Fibroblast of skin of abdomen (primary cell): ENCODE measurements at places on chromosomes 16 and 17.

GRCh38 chr17:4565209-4566141 is 5.1 kb upstream of the GGT6 start:
- peak; percentile 68 for DNase-seq

DNA sequence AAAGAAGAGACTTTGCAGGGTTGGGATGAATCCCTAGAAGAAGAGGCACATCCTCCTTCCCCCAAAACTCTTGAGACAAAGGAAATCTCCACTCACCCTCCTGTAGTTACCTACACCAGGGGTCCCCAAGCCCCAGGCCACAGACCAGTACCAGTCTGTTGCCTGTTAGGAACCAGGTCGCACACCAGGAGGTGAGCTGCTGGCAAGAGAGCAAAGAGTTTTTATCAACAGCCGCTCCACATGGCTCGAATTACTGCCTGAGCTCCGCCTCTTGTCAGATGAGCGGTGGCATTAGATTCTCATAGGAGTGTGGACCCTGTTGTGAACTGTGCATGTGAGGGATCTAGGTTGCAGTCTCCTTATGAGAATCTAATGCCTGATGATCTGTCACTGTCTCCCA is 98.9 kb downstream of the CCT6B start:
- no peak for DNase-seq

DNA sequence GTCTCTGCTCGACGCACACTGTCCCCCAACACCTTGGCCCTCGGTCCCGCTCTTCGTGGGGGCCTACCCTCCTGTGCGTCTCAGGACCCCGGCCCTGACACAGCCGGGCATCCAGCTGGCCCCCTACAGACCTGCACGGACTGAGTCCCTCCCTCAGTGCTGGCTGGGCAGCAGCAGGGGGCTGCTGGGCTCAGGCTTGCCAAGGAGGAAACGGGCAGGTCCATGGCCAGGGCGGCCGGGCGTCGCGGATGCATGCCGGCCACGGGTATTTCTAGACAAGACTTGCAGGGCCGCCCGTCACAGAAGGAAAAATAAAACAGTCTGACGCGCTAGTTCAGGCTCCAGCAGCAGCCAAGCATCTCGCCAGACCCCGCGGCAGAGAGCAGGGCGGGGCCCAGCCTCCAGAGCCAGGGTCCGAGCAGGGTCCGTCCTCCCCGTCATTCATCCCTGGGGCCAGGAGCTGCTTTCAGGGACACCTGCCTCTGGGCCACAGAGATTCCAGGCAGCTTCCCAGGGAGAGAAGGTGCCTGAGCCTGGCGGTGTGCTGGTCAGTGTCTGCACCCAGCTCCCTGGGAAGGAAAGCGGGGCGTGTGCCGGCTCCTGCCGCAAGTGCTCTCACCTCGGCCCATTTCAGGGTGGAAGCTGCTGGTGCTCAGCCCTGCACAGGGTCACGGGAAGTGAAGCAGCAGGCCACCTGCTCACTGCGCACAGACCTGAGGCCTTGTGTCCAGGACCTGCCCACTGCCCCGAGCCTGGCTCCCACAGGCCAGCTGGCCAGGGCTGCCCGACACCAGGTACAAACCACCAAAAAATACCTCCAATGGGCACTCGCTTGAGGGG is 7.2 kb upstream of the PVALEF start:
- no peak for DNase-seq

- no peak for DNase-seq
Observed at GRCh38 chr16:78659668-78660217, 560.3 kb downstream of the WWOX start.

GRCh38 chr17:79303641-79304205 is 229.1 kb downstream of the ENGASE start:
- no peak for DNase-seq

- DNase-seq: peak; percentile 25
Observed at GRCh38 chr16:23509782-23510163, 521 bp downstream of the GGA2 start.

- no peak for DNase-seq
Observed at GRCh38 chr16:86477642-86478041, 32.7 kb upstream of the FOXF1 start.

- DNase-seq: no peak
Observed at GRCh38 chr16:6345090-6345489, 987.6 kb upstream of the RBFOX1 start.

- DNase-seq: no peak
Observed at GRCh38 chr16:75482434-75483205, 12.6 kb downstream of the CHST6 start.

- no peak for DNase-seq
Observed at GRCh38 chr16:75196836-75197235, 10.1 kb downstream of the CTRB2 start.

GRCh38 chr16:87854053-87854906 is 15.0 kb downstream of the SLC7A5 start:
- no peak for DNase-seq
